ENCODE measurements at places on chromosomes 13 and 19. TPM values are rescaled to one million over a fixed set of nuclear protein-coding genes. Genes with fewer than 3 reads are reported as not detected.

Gene HOMER3
- total RNA-seq = 18.0 TPM

Gene NALCN
- not detected for total RNA-seq

Gene ZNF439
- total RNA-seq = 2.3 TPM

Gene CYP4F12
- total RNA-seq = 0.16 TPM

DNA sequence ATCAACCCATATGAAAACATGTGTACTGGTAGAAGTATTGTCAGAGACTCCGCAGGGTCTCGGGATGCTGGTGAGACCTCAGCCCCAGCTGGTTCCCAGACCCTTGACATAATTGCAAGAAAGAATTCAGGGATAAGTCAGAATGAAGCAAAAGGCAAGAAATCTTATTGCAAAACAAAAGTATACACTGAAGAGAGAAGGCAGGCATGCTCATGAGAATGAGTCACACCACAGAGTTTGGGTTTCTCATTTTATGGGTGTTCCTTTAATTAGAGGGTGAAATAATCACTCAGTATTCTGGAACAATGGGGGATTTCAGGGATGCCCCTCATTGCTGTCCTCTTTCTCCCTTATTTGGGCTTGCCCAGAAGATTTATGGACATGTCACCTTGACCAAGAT lies 1423.8 kb upstream of the MIR17HG start:
- no peak for DNase-seq

- DNase-seq = no peak
These were observed 3.5 kb downstream of the CEACAM4 start for GRCh38 chr19:41623360-41623759.

- DNase-seq = no peak
These were observed 8.7 kb upstream of the UBAC2 start for GRCh38 chr13:99191900-99192399.

Data from Caco-2 (cell line).